ENCODE measurements at places on chromosomes 13 and 19.

DNA sequence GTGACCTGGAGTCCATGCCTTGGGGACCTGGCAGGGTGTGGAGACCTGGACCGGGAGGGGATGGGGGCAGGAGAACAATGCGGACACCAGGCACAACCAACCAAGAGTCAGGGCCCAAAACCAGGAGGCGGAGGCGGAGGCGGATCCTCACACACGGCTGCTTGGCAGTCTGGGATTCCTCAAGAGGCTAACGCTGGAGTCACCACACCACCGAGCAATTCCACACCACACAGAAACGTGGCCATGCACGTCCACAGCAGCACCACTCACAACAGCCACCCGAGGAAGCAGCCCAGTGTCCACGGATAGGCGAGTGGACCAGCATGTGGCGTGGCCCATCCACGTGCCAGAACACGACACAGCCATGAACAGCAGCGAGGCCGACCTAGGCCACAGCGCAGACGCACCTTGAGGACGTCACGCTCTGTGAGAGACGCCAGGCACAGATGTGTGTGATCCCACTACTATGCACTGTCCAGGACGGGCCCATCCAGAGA is 17.7 kb downstream of the SBNO2 start:
- no peak for DNase-seq

- no peak for DNase-seq
Measured at GRCh38 chr19:5104871-5105351, 136.0 kb downstream of the KDM4B start.

GRCh38 chr19:15371786-15372380 is 7.7 kb downstream of the AKAP8 start:
- no peak for DNase-seq

GRCh38 chr19:49150106-49150943 is 4.9 kb downstream of the HRC start:
- peak; percentile 29 for DNase-seq

DNA sequence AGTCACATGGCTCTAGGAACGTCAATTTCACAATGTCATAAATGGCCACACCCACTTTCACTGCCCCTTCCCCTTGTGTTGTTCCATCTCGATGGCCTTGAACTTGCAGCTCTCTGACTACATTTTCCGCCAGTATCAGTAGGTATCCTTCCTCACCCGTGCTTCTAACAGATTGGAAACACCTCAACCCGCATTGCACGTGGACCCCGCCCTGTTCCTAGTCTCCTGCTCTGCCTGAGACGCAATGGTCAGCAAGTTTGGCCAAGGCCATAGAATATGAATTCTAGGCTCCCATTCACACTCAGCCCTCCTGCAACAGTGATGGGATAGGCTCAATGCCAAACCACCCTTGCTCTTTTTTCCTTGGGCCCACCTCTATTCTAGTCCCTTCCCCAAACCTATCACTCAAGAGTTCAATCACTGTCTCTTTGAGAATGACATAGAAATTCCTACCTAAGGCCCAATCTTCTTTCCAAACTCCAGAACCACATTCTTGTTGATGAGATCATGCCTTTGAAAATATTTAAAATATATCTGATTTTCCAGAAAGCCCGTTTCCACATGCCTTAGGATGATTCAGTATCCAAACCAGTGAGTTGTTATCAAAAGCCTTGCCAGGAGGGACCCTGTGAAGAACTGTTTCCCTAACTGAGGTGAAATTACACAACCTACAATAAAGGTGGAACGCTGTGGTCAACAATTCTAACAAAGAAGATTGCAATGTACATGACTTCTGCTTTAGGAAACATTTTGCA is 334.6 kb downstream of the MYO16 start:
- no peak for DNase-seq

DNA sequence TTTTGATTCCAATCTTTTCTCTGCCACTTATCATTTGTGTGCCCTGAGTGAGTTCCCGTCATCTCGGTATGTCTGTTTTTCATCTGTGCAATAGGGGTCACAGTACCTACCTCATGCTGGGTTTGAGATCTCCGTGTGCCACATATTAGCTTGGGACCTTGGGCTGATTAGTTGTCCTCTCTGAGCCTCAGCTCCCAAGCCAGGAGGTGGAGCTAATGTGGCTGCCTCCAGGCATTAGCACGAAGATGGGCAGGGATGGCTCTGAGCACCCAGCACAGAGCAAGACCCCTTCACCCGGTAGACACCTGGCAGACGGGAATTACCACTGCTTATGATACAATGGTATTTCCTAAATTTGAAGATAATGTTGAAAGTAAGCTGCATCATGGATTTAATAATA is 35.8 kb upstream of the XPO4 start:
- DNase-seq, result no peak

DNA sequence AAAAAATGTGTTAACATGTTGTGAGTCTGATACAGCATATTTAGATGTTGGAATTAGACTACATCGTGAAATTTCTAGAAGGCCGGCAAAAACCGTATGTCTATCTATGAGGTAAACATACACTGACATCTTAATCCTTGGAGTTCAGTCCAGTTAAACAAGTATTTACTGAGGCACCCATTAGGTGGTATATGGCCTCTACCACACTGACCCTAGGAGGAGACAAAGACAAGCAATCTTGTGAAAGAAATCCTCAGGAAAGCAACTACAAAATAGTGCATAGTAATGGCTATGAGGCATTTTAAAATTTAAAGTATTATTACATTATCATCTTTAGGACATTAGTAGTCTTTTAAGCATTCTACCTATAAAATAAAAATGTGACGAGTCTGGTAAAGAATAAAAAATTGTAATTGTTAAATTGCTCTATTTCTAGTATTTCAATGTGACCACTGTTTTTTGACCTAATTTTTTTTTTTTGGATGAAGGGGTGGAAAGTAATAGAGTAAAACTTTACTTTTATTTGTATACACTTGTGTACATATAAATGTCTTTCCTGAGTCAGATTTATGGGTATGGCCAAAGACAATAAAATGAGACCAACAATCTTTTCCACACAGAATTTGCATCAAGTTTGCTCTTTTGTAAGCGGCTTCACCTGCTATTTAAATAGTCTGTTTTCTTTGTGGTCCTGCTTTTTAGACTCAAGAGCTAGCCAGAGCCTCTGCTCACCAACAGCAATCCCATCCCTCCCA is 50.5 kb downstream of the KATNAL1 start:
- no peak for DNase-seq

GRCh38 chr13:46121033-46121432 is 16.2 kb upstream of the CPB2 start:
- no peak for DNase-seq

DNA sequence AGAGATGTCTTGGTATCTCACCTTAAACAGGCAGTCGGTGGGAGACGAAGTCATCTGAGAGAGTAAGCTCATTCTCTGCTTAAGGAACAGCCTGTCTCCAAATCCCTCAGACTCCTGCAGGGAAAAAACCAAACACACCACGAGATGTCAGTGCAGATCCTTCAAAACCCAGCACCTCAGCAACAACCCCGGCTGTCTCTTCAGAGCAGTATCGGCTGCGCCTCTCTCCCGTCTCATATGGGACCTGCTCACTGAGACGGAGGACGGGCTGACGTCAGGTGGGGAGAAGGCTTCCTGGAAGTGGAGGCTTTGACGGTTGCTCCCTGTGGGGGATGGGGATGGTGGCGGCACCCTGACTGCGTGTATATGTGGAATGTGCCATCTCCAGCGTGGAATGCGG is 43.6 kb downstream of the ANKRD27 start:
- no peak for DNase-seq

DNA sequence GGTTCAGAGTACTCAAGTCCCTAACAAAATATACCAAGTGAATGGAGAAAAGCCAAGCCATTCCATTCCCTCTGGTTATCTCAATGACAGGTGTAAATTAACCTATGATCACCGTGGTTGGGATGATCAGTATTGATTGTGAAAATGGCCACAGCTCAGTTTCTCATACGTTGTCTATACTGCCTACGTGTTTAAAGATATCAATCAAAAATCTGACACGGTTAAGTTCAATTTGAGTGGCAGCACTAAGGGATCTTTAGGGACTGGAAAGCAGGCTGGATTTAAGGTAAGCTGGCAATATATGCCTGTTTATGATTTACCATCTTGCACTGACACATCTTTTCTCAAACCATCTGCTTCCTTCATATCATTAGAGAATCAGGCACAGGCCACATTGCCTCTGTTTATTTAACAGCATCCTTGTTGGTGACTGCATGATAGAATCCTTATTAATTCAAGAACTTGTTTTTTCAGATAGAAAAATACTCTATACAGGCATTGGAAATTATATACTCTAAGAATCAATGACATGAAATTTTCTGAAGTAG is 907.9 kb downstream of the PCDH9 start:
- no peak for DNase-seq

GRCh38 chr13:86559901-86560300 is 760.7 kb upstream of the SLITRK6 start:
- no peak for DNase-seq

GRCh38 chr13:31207661-31208552 is 8.1 kb downstream of the B3GLCT start:
- no peak for DNase-seq

DNA sequence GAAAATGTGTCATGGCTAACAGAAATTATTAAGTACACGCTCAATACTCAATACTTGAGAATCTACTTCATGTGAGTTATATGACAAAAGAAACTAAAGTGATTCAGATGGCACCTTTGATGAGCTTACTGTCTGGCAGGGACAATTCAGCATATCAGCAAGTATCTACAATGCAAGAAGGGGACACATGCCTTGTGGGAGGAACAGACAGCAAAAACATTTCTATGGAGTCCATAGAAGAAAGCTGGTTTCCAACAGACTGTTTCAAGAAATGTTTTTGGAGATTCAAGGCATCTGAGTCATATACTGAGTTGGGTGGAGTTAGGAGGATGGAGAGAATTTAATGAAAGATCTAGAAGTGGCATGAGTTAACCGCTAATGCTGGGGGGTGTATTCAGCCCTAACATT is 54.7 kb downstream of the MBNL2 start:
- no peak for DNase-seq

DNA sequence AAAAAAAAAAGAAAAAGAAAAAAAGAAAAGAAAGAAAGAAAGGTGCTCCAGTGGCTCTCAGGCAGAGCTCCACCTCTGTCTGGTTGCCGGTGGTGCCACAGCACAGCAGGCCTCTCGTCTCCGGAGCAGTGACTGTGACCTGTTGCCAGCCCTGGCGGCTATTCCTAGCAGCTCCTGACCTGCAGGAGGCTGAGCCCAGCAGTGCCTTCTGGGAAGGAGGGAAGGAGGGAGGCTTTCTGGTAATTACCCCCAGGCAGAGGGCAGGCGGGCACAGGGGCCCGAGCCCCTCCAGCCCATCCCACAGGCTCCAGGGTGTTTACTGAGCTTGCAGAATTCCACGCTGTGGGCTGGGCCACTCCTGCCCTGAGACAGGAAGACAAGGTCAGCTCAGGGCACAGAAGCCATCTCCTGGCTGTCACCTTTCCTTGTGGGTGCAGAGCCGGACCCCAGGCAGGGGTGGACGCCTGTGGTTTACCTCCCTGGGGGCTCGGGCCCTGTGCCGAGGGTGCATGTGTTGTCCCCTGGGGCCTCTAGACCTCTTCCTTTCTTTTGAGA is 77.9 kb downstream of the GNG7 start:
- DNase-seq, result no peak

DNA sequence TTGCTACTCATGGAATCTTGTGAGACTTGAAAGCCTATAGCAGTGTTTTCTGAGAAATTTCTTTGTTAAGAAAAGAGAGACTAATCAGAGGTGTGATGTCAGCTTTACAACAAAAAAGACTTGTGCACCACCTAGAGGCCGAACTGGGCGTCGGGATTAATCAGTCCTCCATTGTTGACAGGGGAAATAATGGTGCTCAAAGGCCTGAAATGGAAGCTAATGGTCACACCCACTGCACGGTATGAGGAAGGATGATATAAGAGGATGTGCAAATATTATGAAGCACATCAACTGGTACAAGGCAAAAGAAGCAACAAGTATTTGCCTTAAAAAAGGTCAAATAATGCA is 480.2 kb upstream of the MIR17HG start:
- peak; percentile 20 for DNase-seq

DNA sequence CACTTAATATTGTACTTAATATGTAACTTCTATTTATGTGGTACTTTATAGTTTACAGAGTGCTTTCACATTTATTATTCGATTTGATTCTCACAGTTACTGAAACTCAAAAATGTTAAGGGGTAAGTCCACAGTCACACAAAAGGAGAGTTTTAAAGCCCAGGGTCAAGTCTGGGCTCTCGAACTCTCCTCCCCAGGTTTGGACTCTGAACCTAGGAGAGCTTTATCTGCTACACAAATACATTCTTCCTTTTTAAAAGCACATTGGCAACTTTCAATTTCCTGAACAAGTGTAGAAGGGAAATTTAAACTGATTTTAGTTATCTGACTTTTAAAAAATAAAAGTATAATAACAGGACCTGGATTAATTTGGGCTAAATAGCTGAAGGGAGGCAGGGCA is 139.2 kb downstream of the ZAR1L start:
- DNase-seq, result no peak

Measured in GM04503 (cell line).